ENCODE measurements at places on chromosomes 5 and 9.

DNA sequence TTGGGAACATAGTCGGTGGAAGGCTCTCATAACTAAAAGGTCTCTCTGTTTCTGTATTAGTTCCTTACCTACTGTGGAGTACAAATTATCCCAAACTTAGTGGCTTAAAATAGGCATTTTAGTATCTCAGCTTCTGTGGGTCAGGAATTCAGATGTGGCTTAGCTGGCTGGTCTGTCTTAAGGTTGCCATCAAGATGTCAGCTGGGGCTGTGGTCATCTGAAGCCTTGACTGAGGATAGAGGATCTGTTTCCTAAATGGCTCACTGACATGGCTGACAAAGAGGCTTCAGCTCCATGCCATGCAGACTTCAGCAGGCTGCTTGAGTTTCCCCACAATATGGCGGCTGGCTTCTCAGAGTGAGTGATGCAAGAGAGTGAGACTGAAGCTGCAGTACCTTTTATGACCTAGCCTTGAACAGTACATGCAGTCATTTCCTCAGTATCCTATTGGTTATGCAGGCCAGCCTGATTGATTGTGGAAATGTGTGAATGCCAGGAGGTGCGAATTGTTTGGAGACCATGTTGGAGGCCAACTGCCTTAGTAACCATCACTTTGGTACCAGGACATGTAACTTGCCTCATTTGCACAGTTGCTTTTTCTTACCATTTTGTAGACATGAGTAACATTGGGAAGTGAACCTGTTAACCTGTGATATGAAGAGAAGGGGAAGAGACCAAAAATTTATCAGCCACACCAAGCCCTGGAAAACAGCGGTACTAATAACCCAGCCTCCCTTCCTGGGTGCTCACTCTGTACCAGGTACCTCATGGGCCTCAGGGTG is 152.8 kb upstream of the IER5L start:
- no peak for DNase-seq

- no peak for DNase-seq
Measured at GRCh38 chr5:116374434-116374852, 200.2 kb downstream of the SEMA6A start.

DNA sequence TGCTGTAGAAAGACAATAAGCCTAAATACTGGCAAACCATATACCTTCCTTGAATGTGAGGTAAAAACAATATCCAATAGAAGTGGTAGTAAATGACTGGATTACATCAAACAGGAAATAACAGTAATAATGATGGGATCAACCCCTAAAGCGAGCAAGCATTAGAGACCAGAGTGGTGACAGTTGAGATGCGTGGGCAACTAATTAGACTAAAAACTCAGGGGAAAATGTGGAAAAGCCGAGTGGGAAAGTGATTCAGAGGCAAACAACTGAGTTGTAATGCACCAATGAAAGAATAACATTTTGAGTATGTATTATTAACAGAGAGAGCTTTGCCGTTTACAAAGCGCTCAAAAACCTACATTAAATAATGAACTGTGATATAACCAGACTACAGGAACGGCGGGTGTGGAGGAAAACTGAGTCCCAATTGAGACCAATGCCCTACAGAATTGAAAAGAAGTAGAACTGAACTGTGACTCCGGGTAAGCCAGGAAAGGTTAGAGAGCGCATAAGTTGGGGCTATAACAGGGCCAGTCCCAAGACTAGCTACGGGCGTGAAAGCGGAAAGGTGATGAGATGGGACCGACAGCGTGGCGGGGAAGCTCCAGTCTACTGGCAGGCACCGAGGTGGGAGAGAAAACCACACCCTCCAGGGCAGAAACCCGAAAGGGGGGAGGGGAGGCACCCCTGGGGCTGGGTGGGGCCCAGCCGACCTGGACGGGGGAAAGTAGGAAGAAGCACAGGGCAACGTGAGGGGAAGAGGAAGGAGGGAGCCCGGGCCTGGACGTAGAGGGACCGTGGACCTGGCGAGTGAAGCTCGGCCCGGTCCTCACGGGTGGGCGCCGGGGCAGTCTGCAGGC is 592 bp downstream of the UBAP2 start:
- DNase-seq, result no peak

- DNase-seq, result peak; percentile 67
Measured at GRCh38 chr9:105296877-105297287, 52.4 kb downstream of the SLC44A1 start.

- no peak for DNase-seq
Measured at GRCh38 chr5:53110156-53110555, 599 bp upstream of the MOCS2 start.

DNA sequence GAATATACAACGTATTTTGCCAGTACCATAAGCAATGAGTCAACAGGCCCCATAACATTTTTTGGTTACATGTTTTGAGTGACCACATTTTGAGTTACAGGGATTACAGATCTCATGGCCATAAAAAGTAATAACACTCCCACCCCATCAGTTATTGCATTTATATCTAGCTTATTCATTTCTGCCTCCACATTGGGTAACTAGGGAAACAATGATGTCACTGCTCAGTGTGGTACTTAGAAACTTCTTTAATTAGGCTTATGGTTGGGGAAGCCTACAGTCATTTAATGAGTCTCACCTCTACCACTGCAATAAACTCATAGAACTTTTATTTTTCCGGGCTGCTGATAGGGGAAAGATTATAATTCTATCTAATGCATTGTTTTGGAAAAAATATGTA is 39.9 kb upstream of the SMIM15 start:
- DNase-seq, result no peak

- no peak for DNase-seq
Measured at GRCh38 chr5:20023686-20024180, 35.7 kb upstream of the CDH18 start.

DNA sequence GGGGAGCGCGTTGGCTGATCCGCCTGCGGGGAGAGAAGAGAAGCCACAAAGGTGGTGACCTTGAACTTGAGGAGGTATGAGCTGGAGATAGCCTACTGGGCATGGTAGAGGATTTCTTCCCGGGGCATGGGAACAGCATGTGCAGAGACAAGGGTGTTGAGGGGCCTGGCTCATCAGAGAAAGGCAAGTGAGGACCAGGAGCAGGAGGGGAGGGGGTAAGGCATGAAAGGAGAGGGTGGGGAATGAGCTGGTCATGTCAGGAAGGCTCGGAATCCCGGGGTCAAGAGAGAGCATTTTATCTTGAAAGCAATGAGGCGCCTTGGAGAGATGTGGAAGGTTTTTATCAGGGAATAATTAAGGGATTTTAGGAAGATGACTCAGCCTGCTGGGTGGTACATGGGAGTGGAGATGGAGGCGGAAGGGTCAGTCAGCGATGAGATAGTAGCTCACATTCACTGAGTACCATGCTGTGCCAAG is 121.1 kb downstream of the LHX2 start:
- DNase-seq, result no peak

DNA sequence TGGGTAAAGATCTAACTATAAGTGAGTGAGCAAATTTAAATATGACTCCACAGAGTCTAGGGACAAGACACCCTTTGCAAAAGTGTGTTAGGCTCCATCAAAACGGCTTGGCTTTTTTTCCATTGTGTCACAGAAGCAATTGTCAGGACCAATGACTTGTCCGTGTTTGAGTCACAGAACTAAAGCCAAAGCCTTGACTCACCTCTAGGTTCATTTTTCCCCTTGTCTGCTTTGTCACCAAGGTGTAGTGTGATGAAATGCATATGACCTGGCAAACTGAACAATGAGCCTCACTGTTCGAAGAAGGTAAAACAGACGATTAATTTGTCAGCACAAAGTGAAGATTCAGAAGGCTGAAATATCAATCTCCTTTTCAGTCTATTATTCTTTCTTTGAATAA is 331.0 kb downstream of the GLIS3 start:
- DNase-seq, result no peak

DNA sequence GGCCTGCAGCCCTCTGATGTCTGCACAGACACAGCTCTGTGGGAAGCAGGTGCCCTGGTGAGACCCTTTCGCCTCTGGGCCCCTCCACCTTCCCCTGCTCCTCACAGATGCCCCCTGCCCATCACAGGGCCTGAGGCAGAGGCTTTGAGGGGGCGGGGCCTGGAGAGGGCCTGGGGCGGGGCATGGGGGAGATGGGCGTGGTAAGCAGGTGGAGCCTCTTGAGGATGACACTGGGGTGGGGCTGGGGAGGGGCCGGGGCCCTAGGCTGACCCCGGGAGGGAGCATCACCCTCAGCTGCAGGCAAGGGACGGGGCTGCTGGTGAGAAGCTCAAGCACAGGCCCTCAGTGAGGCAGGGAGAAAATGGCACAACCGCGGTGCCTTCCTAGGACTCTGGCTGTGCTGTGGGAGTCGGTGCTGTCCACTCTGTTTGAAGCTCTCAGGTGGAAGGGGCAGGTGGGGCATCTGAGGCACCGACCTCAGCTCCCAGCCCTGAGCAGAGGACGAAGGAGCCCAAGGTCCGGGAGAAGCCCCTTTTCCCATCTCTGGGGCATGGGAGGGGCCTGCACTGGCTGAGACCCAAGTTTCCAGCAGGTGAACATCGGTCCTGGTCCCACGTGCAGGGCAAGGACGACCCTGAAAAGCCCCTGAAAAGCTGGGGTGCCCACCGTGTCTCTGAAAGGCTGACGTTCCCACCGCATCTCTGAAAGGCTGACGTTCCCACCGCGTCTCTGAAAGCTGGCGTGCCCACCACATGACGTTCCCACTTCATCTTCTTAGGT is 17.5 kb upstream of the SLC9A3 start:
- DNase-seq, result no peak

GRCh38 chr5:139601429-139601828 is 40.3 kb downstream of the UBE2D2 start:
- no peak for DNase-seq

DNA sequence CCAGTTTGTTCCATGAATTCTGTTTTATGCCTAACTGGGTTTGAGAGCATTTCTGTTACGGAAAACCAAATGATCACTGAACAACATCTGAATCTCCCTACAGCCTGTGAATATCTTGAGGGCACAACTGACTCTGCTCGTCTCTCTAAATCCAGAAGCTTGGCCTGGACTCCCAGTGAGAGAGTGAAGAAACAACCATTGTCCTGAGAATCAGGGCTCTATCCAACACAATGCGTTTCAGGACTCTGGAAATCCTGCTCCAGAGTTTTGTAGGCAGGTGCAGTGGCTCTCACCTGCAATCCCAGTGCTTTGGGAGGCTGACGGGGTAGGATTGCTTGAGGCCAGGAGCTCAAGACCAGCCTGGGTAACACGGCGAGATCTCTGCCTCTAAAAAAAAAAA is 7.8 kb upstream of the MVB12B start:
- no peak for DNase-seq

- no peak for DNase-seq
Measured at GRCh38 chr5:82793808-82794419, 283.3 kb downstream of the TMEM167A start.

DNA sequence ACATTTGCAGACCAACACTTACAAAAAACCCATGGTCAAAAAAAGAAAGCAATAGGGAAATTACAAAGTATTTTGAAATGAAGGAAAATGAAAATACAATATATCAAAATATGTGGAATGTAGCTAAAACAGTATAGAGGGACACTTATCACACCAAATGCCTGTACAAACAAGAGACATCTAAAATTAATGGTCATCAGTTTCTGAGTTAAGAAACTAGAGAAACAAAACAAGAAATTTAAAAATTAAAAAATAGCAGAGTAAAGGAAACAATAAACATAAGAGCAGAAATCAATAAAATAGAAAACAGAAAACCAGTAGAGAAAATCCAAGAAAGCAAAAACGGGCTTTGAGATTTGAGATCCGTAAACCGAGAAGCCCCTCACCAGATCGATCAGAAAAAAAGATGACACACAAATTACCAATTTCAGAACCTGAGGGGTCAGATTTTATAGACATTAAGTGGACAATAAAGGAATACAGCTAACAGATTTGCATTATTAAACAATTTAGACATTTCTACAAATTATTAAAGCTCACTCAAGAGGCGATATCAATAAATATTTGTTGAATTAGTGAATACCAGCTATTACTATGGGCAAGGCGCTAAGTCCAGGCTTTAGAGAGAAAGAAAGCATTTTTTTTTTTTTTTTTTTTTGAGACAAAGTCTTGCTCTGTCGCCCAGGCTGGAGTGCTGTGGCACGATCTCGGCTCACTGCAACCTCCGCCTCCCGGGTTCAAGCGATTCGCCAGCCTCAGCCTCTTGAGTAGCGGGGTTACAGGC is 1.0 kb upstream of the TENT2 start:
- DNase-seq, result no peak

GRCh38 chr5:157539503-157540022 is 36.0 kb downstream of the ADAM19 start:
- DNase-seq, result no peak

DNA sequence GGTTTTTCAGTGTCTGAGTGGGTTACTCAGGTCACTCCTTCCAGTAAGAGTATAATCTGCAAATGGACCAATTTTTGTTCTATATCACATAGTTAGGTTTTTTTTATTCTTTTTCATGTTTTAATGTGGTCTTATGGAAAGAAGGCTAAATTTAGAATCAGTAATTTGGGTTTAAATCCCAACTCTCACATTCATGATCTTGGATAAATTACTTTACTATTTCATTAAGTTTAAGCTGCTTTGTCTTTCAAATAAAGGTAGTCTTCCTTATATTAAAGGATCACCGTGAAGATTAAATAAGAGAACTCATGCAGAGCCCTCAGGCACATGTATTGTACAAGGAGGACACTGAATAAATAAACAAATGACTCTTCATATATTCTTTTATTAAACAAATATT is 234.7 kb downstream of the SGCD start:
- DNase-seq, result no peak

DNA sequence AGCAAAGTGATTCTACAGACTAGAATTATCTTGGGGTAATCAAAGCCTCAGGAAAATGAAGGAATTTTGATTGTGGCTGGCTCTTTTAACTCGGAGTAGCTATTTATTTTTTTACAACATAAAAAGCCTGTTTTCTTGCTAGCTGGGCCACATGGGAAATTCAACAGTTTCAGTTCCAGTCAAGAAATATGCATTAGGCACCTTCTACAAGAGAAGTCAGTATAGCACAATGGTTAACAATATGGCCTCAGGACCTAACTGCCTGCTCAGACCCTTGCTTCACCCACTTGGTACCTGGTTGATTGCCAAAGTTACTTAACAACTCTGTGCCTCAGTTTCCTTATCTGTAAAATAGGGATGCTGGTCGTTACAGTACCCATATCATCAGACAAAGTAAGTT is 586.2 kb downstream of the ZNF608 start:
- no peak for DNase-seq

DNA sequence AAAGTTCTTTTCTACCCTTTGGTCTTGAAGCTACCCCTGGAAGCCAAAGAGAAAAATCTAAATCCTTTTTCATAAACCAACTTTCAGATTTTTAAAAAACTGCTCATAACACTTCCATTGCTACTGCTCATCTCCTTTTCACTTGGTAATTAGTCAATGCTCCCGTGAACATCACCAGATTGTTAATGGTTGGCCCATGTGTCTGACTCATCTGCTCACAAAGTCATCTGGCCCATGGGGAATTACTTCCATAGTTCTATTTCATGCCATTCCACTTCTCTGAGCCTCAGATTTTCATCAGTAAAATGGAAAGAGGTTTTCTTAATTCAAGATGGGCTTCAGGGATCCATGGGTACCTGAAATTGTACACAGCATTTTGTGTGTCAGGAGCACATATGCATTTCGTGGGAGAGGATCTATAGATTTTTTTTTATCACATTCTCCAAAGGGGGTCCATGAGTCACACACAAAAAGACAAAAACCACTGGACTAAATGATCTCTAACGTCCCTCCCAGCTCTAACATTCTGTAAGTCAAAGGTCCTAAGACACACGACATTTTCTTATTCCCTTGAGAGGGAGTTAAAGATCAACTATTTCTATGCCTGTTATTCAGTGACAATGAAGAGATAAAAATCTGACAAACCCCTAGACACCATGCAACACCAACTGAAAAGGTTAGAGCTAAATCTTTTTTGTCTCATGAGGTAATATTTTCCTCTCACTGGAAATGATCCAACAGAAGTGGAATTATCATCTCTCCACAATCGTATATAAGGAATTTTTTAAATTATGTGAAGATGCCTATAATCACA is 75.4 kb downstream of the TEX10 start:
- DNase-seq, result no peak
